ENCODE measurements at places on chromosomes 1 and 21.

- no peak for DNase-seq
Observed at GRCh38 chr1:27166351-27166802, 11.5 kb upstream of the SLC9A1 start.

DNA sequence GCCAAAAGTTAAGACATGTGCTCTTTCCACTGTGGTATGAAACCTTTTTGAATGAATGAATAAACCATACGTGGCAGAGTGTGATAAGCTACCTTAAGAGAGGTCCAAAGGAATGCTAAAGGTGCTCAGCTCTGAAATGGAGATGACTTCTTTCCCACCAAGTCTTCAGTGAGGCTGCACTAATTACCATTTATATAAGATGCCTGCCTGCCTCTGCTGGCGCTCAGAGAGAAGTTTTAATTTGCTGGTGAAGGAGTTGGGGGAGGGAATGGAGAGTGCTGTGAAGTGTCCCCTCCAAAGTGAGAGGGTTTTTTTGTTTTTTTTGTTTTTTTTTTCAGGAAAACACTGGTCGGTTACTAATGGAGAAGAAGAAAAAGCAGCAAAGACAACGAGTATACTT lies 559.0 kb downstream of the OMA1 start:
- DNase-seq: no peak

- DNase-seq: no peak
Observed at GRCh38 chr1:79903321-79903720, 896.8 kb upstream of the ADGRL4 start.

DNA sequence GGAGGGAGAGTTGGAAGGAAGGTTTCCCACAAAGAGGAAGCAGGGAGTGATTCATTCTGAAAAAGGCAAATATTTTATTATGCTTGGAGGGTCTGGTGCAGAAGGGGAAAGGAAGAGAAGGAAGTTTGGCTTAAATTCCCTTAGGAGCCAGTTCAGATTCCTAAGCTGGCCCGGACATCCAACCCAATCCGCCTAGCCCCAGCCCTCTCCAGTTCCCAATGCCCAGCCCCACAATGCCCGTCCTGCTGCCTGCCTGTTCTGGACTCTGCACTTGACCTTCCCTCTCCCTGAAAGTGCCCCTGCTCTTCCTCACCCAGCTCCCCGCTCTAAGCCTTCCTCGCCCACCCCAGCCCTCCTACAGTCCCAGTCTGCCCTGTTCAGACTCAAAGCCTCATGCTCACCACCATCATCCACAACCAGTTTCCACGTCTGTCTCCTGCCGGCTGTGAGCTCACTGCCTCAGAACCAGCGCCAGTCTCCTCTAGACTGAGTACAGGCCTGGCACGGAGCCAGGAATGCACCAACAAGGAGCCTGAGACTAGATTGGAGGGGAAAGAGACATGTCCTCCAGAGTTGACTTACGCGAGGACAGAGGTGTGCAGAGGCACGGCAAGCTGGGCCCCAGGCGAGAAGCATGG lies 18.9 kb downstream of the CAPN2 start:
- peak; percentile 86 for DNase-seq

- peak; percentile 16 for DNase-seq
Observed at GRCh38 chr1:109151146-109151990, 37.5 kb downstream of the ELAPOR1 start.

DNA sequence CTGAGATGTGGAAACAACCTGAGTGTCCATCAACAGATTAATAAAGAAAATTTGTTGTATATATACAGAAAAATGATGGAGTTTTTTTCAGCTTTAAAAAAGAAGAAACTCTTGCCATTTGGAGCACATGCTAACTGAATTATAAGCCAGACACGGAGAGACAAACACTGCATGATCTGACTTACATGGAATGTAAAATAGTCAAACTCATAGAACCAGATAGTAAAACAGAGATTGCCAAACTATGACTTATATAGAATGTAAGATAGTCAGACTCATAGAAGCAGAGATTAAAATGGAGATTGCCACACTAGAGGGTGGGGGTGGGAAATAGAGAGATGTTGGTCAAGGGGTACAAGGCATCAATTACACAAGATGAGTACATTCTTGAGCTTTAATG lies 1786.6 kb downstream of the PLA2G4A start:
- DNase-seq: no peak

GRCh38 chr1:11784256-11784992 lies 21.3 kb downstream of the MTHFR start:
- DNase-seq: no peak

- no peak for DNase-seq
Observed at GRCh38 chr1:240644732-240645131, 32.8 kb upstream of the GREM2 start.

DNA sequence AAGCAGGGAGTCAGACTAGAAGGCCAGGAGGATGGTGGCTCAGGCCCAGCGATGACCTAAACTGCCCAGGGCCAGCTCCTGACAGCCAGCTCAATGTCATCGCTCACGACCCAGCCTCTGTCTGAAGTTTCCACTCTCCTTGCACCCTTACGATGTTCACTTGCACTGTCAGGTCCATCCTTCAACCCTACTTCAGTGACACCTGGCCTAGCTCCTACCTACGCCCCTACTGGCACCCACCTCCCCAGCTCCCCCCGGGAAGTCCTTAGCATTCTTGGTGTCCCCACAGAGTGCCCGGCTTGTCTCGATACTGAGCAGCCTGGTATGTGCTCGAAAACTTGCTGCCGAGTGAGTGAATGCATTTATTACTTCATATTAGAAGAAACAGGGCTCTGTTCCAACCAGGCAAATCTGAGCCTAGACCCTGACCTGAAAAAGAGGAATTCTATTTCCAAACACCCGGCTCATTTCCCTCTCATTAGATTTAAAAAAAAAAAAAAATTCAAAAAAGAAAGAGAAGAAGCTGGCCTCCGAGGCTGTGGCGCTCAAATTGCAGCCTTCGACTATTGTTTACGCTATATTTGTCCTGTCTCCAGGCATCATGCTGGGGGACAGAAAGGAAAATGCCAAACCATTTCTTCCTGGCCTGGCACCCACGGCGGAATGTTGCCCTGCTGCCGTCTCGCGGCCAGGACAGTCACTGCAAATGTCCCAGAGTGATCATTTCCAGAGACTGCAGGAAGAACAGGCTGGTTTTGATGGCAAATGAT lies 29.8 kb upstream of the LRRC38 start:
- DNase-seq: peak; percentile 28

DNA sequence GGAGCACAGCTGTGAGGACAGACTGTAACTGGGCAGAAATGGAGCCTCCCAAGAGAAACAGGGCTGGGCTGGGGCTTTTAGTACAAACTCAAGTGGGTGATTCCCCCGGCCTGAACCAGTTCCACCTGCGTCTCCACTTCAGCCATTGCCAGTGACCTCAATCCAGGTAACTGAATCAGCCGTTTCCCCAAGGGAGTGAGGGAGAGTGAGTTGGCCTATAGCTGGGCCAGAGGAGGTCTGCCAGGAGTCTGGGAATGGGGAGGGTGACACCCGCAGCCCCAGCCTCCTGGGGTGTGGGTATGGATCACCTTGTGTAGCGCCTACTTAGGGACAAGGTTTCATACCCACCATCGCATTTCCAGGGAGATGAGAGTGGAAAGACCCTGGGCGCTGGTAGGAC lies 8.5 kb downstream of the SLC26A9 start:
- DNase-seq: no peak

DNA sequence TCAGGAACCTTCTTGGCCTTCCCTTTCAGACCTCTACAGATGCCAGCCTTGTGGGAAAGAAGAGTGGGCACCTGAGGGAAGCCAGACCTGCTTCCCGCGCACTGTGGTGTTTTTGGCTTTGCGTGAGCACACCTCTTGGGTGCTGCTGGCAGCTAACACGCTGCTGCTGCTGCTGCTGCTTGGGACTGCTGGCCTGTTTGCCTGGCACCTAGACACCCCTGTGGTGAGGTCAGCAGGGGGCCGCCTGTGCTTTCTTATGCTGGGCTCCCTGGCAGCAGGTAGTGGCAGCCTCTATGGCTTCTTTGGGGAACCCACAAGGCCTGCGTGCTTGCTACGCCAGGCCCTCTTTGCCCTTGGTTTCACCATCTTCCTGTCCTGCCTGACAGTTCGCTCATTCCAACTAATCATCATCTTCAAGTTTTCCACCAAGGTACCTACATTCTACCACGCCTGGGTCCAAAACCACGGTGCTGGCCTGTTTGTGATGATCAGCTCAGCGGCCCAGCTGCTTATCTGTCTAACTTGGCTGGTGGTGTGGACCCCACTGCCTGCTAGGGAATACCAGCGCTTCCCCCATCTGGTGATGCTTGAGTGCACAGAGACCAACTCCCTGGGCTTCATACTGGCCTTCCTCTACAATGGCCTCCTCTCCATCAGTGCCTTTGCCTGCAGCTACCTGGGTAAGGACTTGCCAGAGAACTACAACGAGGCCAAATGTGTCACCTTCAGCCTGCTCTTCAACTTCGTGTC lies 995 bp upstream of the ZBTB48 start:
- DNase-seq: no peak

DNA sequence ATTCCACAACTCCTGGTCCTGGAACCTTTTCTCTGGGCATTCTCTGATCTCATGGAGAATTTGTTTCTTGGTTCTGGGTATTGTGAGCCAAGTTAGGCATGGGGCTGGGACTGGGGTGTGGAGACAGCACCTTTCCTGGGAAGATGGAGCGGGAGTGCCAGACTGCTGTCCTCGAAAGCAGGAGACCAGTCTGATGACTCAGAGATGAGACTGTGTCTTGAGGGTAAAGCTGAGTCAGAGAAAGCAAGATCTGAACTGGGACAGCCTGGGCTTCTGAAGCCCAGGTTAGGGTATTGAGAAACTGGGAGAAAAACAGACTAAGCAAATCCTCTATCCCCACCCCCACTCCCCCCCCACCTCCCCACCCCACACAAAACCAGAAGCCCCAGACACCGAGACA lies 2.2 kb upstream of the KANK4 start:
- no peak for DNase-seq

- no peak for DNase-seq
Observed at GRCh38 chr21:21397464-21397863, 399.3 kb downstream of the NCAM2 start.

- peak; percentile 1 for DNase-seq
Observed at GRCh38 chr1:213419401-213420030, 368.5 kb downstream of the RPS6KC1 start.

- DNase-seq: peak; percentile 54
Observed at GRCh38 chr1:110765640-110766335, 91.0 kb upstream of the KCNA3 start.

- DNase-seq: no peak
Observed at GRCh38 chr1:57265104-57265503, 158.8 kb downstream of the DAB1 start.

- DNase-seq: no peak
Observed at GRCh38 chr1:108011295-108011694, 46.3 kb upstream of the VAV3 start.

GRCh38 chr1:170668209-170669106 lies 4.5 kb downstream of the PRRX1 start:
- DNase-seq: no peak

- no peak for DNase-seq
Observed at GRCh38 chr1:10484521-10484920, 9.8 kb downstream of the PEX14 start.

Measured in cardiac muscle cell (in vitro differentiated cells and primary cell).